ENCODE measurements at places on chromosomes 1 and 21.

GRCh38 chr1:200082329-200082728, 54.8 kb downstream of the NR5A2 start:
- no peak for DNase-seq

- DNase-seq = no peak
These were observed 355.2 kb downstream of the NTNG1 start for GRCh38 chr1:107496002-107496401.

DNA sequence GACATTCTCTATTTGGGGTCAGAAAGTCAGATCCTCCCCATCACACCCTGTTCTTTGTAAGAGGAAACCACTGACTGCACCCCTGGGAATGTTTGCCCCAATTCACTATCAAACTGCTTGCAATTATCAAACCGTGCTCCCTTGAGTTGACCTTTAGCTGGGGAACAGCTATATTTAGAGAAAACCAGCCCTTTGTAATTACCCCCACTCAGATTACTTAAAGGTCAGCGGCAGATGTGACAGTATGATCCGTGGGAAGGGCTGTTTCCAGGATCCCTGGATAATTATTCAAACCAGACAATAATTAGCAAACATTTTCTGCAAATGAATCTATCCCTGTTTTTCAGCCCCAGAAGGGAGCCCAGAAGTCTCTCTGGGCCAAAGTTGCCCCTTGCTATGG, 242.7 kb downstream of the RRAGC start:
- DNase-seq = no peak

DNA sequence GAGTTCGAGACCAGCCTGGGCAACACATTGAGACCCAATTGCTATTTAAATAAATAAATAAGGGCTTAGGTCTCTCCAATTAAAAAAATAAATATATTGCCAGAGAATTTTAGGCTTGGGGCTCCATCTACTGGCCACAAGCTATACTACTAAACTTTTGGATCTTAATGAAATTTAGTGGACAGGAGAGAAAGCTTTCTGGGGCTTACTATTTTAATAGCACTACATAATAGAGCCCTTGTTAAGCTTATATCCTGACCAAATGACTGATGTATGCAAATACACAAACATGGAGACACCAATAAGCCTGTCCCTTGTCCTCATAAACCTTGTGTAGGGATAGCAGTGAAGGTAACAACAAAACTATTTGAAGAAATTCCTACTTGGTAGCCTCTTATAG, 18.4 kb downstream of the CCT3 start:
- peak; percentile 40 for DNase-seq

GRCh38 chr1:243254233-243254926, 701 bp downstream of the CEP170 start:
- DNase-seq = peak; percentile 91

GRCh38 chr1:219417610-219418009, 195.3 kb downstream of the ZC3H11B start:
- DNase-seq = no peak

- no peak for DNase-seq
These were observed 41.5 kb downstream of the SNX7 start for GRCh38 chr1:98702976-98703375.

DNA sequence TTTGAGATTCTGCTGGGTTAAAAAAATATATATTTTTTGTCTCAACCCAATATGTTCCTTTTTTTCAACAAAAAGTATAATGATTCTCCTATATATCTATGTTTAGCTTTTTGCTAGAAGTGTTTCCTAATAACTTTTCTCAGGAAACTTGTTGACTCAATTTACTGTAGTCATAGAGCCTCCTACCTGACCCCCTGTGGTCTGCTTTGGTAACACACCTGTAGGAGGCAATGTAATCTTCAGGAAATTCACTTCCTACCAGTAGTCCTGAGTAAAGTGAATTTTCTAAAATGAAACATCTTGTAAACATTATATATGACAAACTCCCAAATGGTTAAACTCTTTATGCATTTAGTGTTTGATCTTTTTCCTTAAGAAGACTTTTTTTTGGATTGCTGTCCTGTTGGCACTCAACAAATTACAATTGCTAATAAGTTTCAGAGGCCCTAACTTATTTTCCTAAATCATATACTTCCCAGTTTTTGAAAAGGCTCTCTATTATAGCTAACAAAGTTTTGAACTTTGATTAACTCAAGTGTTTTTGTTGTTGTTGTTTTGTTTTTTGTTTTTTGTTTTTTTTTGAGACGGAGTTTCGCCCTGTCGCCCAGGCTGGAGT, 118.3 kb downstream of the OLFML2B start:
- peak; percentile 16 for DNase-seq

All from suppressor macrophage (primary cell).